CD4-positive, alpha-beta T cell (primary cell): ENCODE measurements at places on chromosomes 7 and 10.

GRCh38 chr7:30411897-30412296 lies 66.7 kb downstream of the NOD1 start:
- DNase-seq: no peak

DNA sequence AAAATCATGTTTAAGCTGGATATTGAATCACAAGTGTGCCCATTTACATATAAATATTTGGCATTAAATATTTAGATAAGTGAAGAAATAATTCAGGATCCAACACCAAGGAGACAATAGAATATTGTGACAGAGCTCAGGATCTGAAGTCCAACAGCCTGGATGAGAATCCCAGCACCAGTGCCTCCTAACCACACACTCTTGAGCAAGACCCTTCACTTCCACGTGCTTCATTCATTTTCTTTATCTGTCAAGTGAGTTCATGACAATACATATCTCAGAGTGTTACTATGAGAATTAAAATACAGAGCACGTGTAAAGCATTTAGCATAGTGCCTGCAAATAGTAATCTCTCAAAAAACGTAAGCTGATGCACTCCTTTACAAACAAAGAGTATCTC lies 78.4 kb upstream of the IKZF1 start:
- no peak for DNase-seq

DNA sequence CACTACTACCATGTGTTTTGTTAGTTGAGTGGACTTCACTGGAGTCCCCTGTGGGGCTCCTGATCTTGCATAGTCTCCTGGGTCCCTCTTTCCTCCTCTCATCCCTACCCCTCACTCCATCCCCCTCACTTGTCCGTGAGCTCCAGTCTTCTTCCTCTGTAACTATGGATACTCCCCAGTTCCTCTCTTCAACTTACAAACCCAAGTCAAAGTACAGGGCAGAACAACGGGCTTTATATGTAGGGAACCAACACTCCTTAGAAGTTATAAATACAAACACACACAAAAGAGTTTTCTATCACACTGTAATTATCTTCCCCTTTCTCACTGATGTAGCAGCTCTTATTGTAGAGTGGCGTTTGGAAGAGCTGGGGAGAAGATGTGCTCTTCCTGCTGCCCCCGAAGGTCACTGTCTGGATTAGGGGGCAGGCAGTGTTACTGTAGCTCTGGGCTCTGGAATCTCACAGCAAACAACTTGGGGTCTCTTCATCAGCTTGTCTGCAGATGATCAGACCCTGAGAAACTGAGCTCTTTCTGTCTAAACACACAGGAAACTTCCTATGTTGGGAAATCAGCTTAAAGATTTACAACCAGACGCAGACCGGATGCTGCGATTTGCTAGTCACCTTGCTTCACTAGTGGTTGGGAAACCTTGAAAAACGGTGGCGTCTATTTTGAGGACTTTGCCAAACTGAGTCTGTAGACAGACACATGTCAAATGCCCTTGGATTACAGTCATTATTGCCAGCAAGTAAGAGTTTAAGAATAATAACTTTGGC lies 13.6 kb downstream of the SNX10 start:
- DNase-seq: no peak

- DNase-seq: no peak
Measured at GRCh38 chr10:114094795-114095194, 51.1 kb downstream of the ADRB1 start.

DNA sequence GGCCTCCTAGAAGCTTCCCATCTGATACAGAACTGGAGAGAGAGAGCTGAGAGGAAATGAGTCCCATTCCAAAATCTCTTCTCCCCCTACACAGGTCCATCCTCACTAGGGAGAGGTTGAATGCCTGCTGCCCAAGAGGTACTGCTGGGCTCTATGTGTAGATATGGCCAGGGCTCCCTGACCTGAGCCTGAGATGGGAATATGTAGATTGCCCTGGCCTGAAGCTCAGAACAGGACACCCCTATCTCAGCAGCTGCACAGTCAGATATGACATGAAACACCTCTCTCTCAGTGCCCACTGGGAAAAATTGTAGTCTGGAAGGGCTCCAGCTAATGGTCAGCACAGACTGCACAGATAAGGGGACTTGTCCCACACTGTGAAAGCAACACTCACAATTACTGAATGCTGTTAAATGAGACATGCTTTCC lies 3.1 kb upstream of the IFIT1B start:
- DNase-seq: no peak

- DNase-seq: no peak
Measured at GRCh38 chr10:124381011-124381611, 37.6 kb downstream of the OAT start.

DNA sequence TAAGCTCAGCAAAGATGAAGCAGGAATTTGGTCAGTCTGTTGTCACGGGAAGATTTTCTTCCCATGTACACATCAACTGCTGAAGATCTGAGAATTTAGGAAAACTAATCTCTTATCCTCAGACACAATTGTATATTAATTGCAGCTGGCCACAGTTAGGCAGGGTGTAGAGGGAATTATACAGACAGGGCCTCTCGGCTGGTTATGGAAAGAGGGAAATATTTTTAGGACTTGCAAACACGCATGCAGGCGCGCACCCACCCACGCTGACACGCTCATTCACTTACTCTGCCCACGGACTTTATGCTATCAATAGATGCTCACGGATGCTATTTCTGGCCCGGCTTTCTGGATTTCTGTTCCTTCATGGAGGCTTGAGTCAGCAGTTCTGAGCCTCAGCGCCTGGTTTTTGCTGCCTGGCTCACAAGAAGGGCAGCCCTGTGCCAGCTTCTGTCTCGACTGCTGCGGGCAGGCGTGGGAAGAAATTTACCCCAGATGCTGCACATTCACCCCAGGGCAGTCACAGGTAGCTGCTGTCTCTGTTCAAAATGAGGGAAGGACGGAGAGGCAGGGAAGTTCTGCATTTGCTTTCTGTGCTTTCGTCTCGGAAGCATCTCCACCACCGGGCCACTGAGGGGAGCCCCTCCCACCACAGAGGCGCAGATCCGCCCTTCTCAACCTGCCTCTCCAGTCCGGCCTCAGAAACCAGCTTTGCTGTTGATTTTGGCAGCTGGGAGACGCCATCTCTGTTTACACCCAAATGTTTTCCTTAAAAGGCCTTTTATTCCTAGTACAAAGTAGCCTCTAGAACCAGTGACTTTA lies 116.3 kb upstream of the BTBD16 start:
- no peak for DNase-seq
